Bronchial smooth muscle cell (primary cell): ENCODE measurements at places on chromosomes 16 and 17. TPM values are rescaled to one million over a fixed set of nuclear protein-coding genes. Genes with fewer than 3 reads are reported as not detected.

Gene PIPOX
- 2.2 and 3.0 TPM in 2 replicates for total RNA-seq

Gene GRB7
- 0.16 TPM in 1 of 2 replicates, not detected in the other for total RNA-seq

Gene NETO2
- 1.4 and 3.3 TPM in 2 replicates for total RNA-seq

Gene ZP2
- not detected in 2 replicates for total RNA-seq

Gene PPM1E
- total RNA-seq = under 0.01 TPM in 1 of 2 replicates, not detected in the other

Gene KRT9
- not detected in 2 replicates for total RNA-seq

Gene NR1D1
- 1.9 and 2.2 TPM in 2 replicates for total RNA-seq

Gene IGFBP4
- total RNA-seq = 218 and 260 TPM in 2 replicates

Gene TPSD1
- not detected in 2 replicates for total RNA-seq

Gene COG8
- total RNA-seq = 22.3 and 24.0 TPM in 2 replicates

Gene RND2
- 0.60 and 0.95 TPM in 2 replicates for total RNA-seq

Gene PRCD
- 8.0 and 11.2 TPM in 2 replicates for total RNA-seq

Gene ASPHD1
- 2.1 and 6.8 TPM in 2 replicates for total RNA-seq

Gene CRISPLD2
- total RNA-seq = 2.7 and 3.1 TPM in 2 replicates

Gene LRRC37A
- total RNA-seq = 0.95 and 1.7 TPM in 2 replicates

Gene HS3ST3A1
- total RNA-seq = 11.2 and 26.8 TPM in 2 replicates

Gene CNTNAP4
- total RNA-seq = 0.16 TPM in 1 of 2 replicates, not detected in the other

Gene TBC1D3G
- not detected in 2 replicates for total RNA-seq

Gene OR4D2
- not detected in 2 replicates for total RNA-seq

Gene GHDC
- total RNA-seq = 4.1 and 13.2 TPM in 2 replicates

Gene BCAR1
- total RNA-seq = 17.5 and 18.5 TPM in 2 replicates

Gene TBC1D3I
- not detected in 2 replicates for total RNA-seq

Gene POLR2C
- total RNA-seq = 88.1 and 103 TPM in 2 replicates

Gene DOC2A
- total RNA-seq = 0.16 and 0.34 TPM in 2 replicates

Gene TNFRSF13B
- 0.09 TPM in 1 of 2 replicates, not detected in the other for total RNA-seq

Gene HCRT
- not detected in 2 replicates for total RNA-seq

Gene MEOX1
- total RNA-seq = 0.16 TPM in 1 of 2 replicates, not detected in the other

Gene ABCA8
- total RNA-seq = 78.8 and 139 TPM in 2 replicates

Gene SSTR5
- total RNA-seq = not detected in 2 replicates

Gene TEX14
- under 0.01 TPM in 2 replicates for total RNA-seq
